ENCODE measurements at places on chromosomes 12 and 14.

- DNase-seq, result no peak
Observed at GRCh38 chr12:113214895-113215400, 6.3 kb upstream of the TPCN1 start.

- DNase-seq, result no peak
Observed at GRCh38 chr12:51405801-51406207, 14.6 kb upstream of the GALNT6 start.

- DNase-seq, result no peak
Observed at GRCh38 chr14:55129086-55129427, at the start of gene LGALS3. LGALS3 (plus strand) TSS chr14:55129252; CDS start chr14:55137374, 8,122 bp downstream.

DNA sequence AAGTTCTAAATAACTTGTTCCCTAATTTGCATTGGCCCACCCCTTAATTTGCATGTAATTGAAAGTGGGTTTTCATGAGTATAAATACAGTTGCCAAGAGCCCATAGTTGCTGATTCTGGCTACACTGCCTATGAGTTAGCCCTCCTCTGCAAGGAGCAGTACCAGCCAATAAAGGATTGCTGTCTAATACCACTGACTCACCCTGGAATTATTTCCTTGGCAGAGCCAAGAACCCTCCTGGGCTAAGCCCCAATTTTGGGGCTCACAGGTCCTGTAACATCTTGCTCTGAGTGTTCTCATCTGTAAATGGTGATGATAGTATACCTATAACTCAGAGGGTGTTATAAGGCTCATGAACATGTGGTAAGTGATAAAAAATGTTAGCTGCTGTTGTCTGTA, 6.8 kb downstream of the TTC8 start:
- no peak for DNase-seq

GRCh38 chr14:100304825-100305323, 1.4 kb downstream of the SLC25A29 start:
- no peak for DNase-seq

DNA sequence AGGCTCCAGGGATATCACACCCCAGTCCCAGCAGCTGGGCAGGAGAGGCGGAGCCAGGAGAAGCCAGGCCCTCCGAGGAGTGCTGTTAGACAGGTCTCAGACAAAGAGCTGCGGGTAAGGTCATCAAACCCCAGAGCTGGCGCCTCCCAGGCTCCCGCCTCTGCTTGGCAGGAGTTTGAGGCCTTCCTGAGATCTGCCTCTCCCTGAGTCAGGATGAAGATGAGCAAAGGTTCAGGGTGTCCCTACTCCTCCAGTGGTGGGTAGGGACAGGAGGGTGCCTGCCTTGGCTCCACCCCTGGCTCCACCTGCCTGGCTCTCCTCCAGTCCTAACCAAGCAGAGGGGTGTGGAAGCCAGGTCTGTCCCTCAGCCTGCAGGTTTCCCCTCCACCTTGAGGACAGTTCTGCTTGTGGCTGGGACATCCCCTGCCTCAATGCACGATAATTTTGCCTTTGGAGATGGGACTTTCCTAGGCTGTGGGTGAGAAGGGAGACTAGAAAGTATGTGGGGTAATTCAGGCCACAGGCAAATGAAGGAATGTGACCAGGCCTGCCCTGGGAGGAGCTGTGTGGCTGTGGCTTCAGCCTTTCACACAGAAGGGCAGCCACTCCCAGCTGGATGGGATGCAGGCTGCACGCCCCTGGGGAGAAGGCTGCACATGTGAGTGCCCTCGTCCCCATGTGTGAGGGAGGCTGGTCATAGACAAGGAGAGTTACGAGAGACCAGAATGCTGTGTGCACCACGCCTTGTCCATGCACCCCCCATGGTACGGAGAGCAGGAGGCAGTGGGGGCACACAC, 2.2 kb downstream of the PLEKHG6 start:
- DNase-seq, result no peak

- no peak for DNase-seq
Observed at GRCh38 chr12:45406988-45407850, 191.3 kb downstream of the ANO6 start.

DNA sequence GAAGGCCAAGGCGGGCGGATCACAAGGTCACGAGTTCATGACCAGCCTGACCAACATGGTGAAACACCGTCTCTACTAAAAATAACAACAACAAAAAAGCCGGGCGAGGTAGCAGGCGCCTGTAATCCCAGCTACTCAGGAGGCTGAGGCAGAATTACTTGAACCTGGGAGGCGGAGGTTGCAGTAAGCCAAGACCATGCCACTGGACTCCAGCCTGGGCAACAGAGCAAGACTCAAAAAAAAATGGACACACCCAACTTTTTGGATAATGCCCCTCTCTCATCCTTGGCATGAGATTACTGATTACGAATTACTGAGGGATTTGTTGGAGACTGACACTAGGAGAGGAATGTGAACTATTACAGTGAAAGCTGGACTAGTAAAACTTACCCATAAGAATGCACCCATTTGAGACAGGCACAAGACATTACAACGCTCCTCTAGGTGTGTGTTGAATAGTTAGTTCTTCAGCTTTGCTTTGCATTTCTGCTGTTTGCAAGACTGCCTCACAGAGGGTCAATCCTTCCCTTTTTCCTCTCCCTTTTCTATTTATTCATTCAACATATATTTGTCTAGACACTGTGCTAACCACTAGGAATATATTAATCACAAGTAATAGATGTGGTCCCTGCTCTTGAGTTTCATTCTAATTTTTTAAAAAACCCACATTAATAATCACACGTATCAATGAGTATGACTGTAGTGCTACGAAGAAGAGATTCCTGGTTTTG, 46.0 kb upstream of the OR5AU1 start:
- DNase-seq, result no peak

DNA sequence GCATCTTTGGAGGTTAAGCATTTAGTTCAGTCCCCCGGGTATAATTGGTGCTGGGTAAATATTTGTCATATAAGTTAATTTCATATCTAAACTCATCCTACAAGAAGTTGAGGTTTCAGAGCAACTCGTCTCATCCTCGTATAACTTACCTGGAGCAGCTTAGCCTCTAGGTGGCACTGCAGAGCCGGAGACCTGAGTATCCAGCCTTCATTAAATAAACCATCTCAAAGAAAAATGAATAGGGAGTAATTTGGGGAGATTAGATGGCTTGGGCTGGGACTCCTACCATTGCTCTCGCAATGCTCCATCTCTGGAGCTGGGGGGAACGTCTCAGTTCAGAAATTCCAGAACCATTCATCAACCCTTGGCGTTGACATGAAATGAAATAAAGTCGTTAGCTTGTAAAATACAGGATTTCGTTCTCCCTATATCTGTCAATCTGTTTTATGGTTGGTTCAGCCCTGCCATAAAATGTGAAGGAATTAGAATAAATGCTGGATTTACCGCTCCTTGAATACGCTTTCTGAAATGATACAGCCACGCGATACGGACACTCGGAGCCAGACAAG, 122.9 kb upstream of the TMEM132D start:
- no peak for DNase-seq

DNA sequence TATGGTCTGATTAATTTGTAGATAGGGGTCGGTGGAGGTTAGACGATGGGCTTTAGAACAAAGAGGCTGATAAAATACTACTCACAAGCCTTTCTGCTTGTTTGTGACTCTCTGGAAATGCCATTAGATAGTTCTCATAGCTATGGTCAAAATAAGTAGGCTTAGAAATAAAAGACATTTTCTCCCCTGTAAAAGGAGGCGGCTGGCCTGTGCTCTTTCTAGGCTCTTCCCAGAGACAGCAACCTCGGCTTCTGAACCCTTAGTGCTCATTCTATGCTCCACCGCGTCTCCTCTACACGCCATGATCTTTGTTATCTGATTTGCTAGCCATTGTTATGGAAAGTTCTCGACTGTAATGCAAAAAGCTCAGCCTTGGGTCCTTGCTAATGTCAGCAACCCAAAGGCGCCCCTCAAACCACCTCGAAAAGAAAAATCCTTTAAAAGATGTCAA, 64.5 kb downstream of the CRADD start:
- no peak for DNase-seq

All from C1 segment of cervical spinal cord (tissue), 14 donors.